Nephron progenitor cell (in vitro differentiated cells): ENCODE measurements at places on chromosomes 4 and X.

DNA sequence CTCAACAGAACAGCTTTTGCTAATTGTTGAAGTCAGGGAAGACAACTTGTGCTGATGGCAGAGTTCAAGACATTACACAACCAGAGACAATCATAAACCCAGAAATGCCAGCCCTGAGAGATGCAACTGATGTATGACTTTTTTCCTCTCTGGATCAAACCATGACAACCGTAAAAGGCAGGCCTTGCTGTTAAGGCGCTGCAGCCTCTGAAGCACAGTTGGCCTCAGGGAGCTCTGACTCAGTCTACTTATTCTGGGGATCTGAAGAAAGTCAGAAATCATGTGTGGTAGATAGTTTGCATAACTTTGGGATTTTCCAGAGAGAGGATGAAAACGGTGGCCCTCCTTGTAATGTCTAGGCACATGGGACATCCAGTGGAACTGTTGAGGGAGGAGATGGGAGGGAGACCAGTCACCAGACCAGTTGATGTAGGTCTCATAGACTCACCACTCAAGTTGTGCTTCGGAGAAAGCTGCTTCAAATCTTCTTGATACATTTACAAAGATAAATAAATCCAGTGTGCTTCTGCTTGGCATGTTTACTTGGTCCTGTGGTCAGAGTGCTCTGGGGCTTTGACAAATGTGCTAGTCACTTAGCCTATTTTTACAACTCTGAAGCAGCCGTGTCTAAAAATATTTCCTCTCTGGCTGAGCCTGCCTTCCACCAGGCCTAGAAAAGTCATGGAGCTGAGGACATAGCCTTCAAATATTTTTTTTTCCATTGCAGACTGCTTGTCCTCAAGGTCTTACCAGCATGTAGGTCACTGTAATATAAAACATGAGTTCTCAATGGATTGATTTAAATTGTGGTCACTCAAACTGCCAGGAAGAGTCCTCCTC is 7.5 kb downstream of the HADH start:
- H3K27me3 ChIP-seq, result peaks cover 5% of the 10 kb centered on the region
- no peak overlapping the region for H3K4me3 ChIP-seq
- H3K36me3 ChIP-seq, result peaks cover 72% of the 10 kb centered on the region

- no peak overlapping the region for H3K4me3 ChIP-seq
- no peak for DNase-seq
- no peak overlapping the region for H3K27ac ChIP-seq
- H3K36me3 ChIP-seq, result no peaks in the 10 kb centered on the region
Observed at GRCh38 chr4:2366252-2367192, 51.9 kb downstream of the ZFYVE28 start.

DNA sequence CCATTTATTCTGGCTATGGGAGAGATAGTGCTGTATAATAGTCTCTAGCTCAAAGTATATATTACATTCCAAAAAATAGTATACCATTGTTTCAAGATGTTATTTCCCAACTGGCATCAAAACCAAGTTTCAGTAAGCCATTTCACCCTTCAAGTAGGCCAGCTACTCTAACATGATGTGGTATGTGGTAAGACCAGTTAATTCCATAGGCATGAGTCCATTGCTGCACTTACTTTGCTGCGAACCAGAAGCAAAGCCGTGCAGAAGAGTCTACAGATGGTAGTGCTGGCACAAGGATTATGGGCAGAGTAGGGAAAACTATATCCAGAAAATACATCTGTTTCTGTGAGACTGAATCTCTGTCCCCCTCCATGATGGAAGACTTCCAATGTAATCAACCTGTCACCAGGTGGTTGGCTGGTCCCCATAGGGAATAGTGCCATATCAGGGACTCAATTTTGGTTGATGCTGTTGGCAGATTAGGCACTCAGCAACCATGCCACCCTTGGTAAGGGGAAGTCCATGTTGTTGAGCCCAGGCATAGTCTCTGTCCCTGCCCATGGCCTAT is 49.8 kb upstream of the HSD17B10 start:
- H3K27me3 ChIP-seq, result peaks cover 7% of the 10 kb centered on the region
- no peak overlapping the region for H3K27ac ChIP-seq
- H3K36me3 ChIP-seq, result no peaks in the 10 kb centered on the region
- H3K4me3 ChIP-seq, result no peak overlapping the region

- H3K27ac ChIP-seq, result no peak overlapping the region
- H3K36me3 ChIP-seq, result no peaks in the 10 kb centered on the region
- H3K4me1 ChIP-seq, result peaks cover 19% of the 10 kb centered on the region
- DNase-seq, result no peak
Observed at GRCh38 chr4:41327770-41328169, 71.0 kb downstream of the UCHL1 start.

DNA sequence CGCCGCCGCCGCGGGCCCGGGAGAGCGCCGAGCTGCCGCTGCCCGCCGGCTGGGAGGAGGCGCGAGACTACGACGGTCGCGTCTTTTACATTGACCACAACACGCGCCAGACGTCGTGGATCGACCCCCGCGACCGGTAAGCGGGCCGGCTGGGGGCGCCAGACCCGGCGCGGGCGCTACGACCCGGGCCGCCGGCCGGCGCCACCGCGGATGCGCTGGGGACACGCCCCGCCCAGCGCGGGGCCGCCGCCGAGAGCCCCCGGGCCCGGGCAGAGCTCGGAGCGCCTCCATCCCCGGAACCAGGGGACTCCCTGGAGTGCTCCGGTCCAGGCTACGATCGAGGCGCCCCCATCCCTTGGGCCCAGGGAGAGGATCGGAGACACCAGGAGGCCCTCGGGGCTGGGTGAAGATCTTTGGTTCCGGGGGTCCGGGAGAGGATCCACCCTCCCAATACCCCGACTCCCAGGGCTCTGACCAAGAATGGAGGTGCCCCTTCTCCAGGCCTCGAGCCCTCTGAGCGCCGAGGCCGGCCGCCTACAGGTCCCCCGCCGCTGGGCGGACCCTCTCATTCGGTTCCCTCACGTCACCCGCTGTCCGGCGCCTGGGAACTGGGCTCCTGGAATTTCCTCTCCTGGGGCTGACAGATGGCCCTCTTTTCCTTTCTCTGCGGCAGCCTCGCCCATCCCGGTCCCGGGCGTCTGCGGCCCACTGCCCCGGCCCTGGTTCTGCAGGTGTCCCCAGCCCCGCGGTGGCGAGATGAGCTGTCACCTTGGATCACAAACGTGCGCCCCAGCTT is 48.8 kb downstream of the CLDN34 start:
- peaks cover 24% of the 10 kb centered on the region for H3K36me3 ChIP-seq
- peak overlapping the region; percentile 87 for H3K4me3 ChIP-seq
- no peaks in the 10 kb centered on the region for H3K27me3 ChIP-seq
- no peak overlapping the region for H3K27ac ChIP-seq
- DNase-seq, result peak; percentile 50
- peaks cover 47% of the 10 kb centered on the region for H3K4me1 ChIP-seq

DNA sequence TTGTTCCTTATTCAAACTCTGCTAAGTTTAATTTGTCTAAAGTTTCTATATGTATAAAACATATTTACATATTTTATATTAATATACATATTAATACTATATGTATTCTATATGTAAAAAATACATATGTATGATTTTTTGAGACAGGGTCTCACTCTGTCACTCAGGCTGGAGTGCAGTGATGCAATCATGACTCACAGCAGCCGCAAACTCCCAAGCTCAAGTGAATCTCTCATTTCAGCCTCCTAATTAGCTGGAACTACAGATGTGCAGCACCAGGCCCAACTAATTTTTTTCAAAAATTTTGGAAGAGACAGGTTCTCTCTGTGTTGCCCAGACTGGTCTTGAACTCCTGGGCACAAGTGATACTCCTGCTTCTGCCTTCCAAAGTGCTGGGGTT is 684.9 kb downstream of the TRAM1L1 start:
- DNase-seq, result no peak
- H3K27ac ChIP-seq, result no peak overlapping the region
- no peak overlapping the region for H3K4me3 ChIP-seq
- no peaks in the 10 kb centered on the region for H3K27me3 ChIP-seq
- H3K36me3 ChIP-seq, result no peaks in the 10 kb centered on the region
- H3K4me1 ChIP-seq, result no peaks in the 10 kb centered on the region

DNA sequence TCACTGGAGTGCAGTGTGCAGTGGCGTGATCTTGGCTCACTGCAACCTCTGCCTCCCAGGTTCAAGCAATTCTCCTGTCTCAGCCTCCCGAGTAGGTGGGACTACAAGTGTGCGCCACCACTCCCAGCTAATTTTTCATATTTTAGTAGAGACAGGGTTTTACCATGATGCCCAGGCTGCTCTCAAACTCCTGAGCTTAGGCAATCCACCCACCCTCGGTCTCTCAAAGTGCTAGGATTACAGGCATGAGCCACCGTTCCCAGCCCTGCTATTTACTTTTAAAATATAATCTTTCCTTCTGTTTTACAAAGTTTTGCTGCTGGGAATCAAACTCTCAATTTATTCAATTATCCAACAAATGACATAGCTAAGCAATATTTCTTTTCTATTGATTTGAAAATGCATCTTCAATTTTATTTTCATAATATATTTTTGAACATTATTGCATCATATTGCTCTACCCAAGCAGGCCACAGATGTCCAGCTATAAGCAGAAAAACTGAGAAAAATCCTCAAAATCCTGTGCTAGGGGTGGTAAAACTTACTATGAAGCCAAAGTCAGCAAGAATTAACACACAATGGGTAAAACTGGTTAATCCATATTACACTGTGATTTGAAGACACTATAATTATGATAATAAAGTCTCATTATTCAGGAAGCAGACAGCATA is 5.2 kb downstream of the TIFA start:
- no peak for DNase-seq
- no peak overlapping the region for H3K27ac ChIP-seq
- H3K36me3 ChIP-seq, result peaks cover 48% of the 10 kb centered on the region
- peaks cover 3% of the 10 kb centered on the region for H3K27me3 ChIP-seq
- H3K4me1 ChIP-seq, result peaks cover 25% of the 10 kb centered on the region

GRCh38 chr4:3788366-3788660 is 22.1 kb downstream of the ADRA2C start:
- no peak overlapping the region for H3K4me3 ChIP-seq
- H3K36me3 ChIP-seq, result no peaks in the 10 kb centered on the region
- H3K4me1 ChIP-seq, result peaks cover 18% of the 10 kb centered on the region
- no peak overlapping the region for H3K27ac ChIP-seq

DNA sequence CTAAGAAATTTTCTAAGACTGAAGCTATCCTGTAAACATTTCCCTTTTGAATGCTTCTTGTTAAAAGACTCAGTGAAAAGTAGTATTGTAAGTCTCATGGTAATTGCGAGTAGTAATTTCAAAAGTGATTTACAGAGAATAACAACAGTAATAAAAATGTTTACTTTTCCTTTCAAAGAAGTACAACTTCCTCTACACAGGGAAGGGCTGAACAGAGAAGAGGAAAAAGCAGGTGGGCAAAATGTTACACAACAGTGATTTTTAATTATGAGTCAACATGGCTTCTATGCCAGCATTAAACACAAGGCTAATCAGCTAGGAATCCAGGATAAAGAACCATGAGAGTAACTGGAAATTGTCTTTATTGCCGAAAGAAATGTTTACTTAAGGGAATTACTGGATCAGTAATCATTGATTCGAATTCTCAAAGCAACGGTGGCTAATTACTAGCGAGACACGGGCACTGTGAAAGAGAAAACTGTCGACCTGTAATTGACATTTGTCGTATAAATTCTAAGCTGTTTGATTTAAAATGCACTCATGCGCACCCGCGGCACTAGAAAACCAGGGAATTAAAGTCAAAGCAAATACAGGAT is 15.4 kb downstream of the UTP3 start:
- H3K4me1 ChIP-seq, result peaks cover 27% of the 10 kb centered on the region
- peak overlapping the region; percentile 96 for H3K4me3 ChIP-seq
- H3K27ac ChIP-seq, result peak overlapping the region; percentile 97
- H3K27me3 ChIP-seq, result no peaks in the 10 kb centered on the region
- H3K36me3 ChIP-seq, result no peaks in the 10 kb centered on the region

- H3K27me3 ChIP-seq, result peaks cover 41% of the 10 kb centered on the region
- no peak for DNase-seq
- no peaks in the 10 kb centered on the region for H3K4me1 ChIP-seq
- no peak overlapping the region for H3K4me3 ChIP-seq
- no peaks in the 10 kb centered on the region for H3K36me3 ChIP-seq
- no peak overlapping the region for H3K27ac ChIP-seq
Observed at GRCh38 chr4:6227412-6228157, 27.2 kb upstream of the JAKMIP1 start.

DNA sequence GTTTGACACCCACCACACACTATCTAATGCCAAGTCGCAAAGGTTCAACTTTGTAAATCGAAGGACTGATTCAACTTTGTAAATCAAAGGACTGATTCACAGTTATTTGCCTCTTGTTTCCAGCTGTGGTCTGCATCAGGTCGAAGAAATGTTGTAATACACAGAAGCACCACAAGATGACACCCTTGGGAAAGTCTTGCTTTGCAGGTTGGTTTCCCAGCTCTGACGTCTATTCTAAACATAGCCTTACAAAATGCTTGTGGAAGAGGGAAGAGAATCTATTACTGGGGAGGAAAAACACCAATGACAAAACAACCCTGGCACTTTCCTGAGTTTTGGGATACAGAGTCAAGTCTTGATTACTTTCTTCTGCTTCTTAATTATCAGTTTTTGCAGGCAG is 35.3 kb downstream of the SUPT20HL1 start:
- no peak overlapping the region for H3K4me3 ChIP-seq
- peak; percentile 56 for DNase-seq
- peaks cover 49% of the 10 kb centered on the region for H3K4me1 ChIP-seq
- peaks cover 7% of the 10 kb centered on the region for H3K27me3 ChIP-seq

DNA sequence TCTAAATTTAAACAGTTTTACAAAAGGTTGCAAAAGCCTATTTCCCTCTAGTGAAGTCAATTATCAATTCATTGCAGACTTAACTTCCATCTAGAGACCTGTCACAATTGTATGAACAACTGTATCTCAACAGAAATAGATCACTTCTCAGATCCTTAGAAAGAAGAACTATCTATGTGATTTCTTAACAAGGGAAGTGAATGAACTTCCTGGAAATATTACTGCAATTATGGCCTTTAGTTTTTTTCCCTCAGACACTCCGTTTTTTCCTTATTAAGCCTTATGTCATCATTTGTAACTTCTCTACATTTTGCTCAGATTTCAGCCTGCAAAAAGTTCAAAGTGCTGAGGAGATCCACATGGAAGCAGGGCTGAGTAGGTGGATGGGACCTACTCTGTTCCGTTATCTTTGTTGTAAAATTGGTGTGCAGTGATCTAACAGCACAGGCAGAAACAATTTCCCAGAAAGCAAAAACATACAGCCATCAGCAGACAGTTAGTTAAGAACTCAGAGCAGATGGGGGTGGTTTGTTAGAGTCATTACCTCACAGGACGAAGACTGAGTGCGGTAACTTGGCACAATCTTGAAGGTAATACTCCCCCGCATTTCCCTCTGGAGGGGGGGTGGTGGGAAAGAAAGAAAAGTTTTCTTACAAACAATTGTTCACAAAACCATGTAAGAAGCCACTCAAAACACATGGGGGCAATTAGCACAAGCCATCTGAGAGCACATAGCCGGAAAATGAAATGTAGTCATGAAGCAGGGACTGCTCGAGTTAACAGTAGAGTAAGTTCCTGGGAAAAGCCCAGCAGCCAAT is 112.3 kb downstream of the NYX start:
- no peak for DNase-seq
- no peak overlapping the region for H3K4me3 ChIP-seq
- peaks cover 3% of the 10 kb centered on the region for H3K27me3 ChIP-seq
- H3K36me3 ChIP-seq, result peaks cover 16% of the 10 kb centered on the region
- peaks cover 7% of the 10 kb centered on the region for H3K4me1 ChIP-seq
